Astrocyte (in vitro differentiated cells and primary cell): ENCODE measurements at places on chromosomes 1 and 21. TPM values are rescaled to one million over a fixed set of nuclear protein-coding genes. Genes with fewer than 3 reads are reported as not detected.

DNA sequence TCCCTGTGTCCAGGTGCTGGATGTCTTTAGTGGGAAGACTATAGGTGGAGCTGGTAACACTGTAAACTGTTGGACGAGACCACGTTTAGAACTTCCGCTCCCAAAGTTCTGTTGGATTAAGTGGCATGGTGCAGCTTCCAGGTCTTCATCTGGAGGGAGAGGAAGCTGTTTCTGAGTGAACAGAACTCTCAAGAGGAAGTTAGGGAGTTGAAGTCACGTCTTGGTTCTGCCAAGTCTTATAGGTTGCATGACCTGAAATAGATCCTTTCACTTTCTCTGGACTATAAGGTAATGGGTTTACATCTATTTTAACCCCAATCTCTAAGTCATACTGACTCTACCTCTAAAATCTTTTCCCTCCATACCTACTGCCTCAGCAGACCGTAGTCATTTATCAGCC is 97.4 kb upstream of the TNR start:
- DNase-seq, result no peak

Gene DNAJC28
- 2.1 and 2.4 TPM in 2 replicates for total RNA-seq

DNA sequence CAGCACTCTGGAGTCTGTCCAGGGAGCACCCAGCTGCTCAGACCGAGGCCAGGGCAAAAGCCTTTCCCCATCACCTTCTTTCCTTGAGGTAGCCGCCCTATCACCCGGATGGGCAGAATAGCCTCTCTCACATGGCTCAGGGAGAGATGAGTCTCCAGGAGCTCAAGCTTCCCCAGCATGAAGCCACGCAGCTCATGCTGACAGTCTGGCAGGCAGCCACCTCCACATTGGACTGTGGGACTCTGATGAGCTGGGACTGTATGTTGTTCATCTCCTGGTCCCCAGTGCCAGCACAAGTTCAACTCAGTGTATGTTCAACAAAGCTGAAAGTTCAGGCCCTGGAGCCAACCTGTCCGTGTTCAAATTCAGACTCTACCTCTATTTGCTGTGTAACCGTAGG is 75.2 kb upstream of the ZC3H12A start:
- DNase-seq, result no peak

Gene MMP23B
- total RNA-seq, result 40.1 and 40.7 TPM in 2 replicates

DNA sequence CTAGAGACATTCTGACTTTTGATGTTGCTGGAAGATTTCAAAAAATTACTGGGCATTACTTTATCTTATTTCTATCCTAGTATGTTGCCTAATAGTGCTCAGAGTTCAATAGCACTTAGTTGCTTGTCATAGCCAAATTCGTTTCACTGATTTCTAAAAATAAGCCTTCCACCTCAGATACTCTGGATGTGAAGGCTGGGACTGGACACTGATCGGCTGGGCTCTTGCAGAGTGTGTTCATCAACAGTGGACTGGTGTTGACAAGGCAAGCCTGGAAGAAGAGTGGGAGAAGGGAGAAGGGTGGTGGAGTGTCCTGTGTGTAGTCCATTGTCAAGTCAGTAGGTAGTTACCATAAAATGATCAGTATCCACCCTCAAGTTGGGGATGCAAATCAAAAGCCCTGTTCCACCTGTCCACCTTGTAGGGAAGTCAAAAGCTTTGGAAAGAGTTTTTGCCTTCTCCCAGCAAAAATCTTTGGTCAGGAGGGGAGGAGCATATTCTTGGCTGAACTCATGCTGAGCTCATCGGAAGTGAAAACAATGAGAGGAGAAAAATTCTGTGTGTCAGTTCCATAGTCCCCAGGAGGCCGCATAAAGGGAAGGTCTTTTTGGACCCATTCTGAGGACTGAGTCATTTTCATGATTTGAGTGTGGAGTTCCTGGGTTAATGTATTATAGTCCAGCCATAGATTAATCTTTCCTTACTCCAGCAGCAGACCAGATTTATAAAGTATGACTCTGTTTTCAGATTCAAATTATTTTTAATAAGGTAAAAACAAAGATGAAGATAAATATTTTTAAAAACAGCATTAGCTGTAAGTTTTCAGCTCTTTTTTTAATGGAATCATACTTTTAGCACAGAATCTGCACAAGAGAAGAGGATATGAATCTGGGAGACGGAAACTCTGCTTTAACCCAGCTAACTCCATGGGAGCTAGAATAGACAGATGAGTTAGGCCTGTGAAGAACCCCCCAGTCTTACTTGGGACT is 99.5 kb upstream of the BMP8A start:
- peak; percentile 91 for DNase-seq

GRCh38 chr1:22105611-22106207 is 37.2 kb downstream of the WNT4 start:
- peak; percentile 38 for DNase-seq

DNA sequence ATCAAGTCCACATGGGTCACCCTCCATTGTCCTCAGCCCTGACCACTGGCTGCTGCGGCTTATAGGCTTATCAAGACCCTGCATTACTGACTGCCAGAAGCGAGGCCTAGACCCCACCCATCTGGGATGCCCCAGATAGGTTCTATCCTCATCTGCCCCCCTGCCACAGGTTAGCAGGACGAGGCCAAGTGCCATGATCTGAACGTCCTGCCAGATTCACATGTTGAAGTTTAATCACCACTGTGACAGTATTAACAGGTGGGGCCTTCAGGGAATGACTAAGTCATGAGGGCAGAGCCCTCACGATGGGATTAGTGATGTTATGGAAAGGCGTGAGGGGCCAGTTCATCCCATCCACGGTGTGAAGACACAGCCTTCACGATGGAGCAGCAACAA is 6.2 kb upstream of the CPLANE2 start:
- DNase-seq, result no peak

Gene HSF2BP
- 3.2 TPM in 2 replicates for total RNA-seq
